A549 treated with ZK216348 at 1 μM for 4 hours (cell line): ENCODE measurements at places on chromosomes 3 and 15. TPM values are rescaled to one million over a fixed set of nuclear protein-coding genes. Genes with fewer than 3 reads are reported as not detected.

Gene SAMMSON
- total RNA-seq: not detected in 5 replicates

Gene NRG4
- 0.21 to 1.5 TPM (median 1.2 TPM) in 5 replicates for total RNA-seq

Gene PLA2G4D
- total RNA-seq: not detected in 5 replicates

Gene CYFIP1
- total RNA-seq: 58.6 to 84.7 TPM (median 82.9 TPM) in 5 replicates

Gene RETNLB
- total RNA-seq: not detected in 5 replicates

Gene CCNB2
- 90.0 to 125 TPM (median 98.5 TPM) in 5 replicates for total RNA-seq

Gene TGM5
- not detected in 5 replicates for total RNA-seq

Gene AGBL1
- total RNA-seq: not detected in 5 replicates

Gene CILP
- total RNA-seq: 0.07 to 0.09 TPM (median 0.08 TPM) in 5 replicates

Gene CORO2B
- total RNA-seq: 2.4 to 3.9 TPM (median 3.1 TPM) in 5 replicates

Gene TJP1
- total RNA-seq: 55.6 to 80.2 TPM (median 79.6 TPM) in 5 replicates
